ENCODE measurements at places on chromosomes 7 and 10.

GRCh38 chr10:23461557-23461956, 22.7 kb downstream of the OTUD1 start:
- DNase-seq: no peak

GRCh38 chr7:114979803-114980507, 58.1 kb downstream of the MDFIC start:
- no peak for DNase-seq

- DNase-seq: peak; percentile 58
Observed at GRCh38 chr7:96414931-96415292, 93.0 kb upstream of the SLC25A13 start.

- DNase-seq: no peak
Observed at GRCh38 chr7:43071604-43072003, 40.8 kb upstream of the HECW1 start.

DNA sequence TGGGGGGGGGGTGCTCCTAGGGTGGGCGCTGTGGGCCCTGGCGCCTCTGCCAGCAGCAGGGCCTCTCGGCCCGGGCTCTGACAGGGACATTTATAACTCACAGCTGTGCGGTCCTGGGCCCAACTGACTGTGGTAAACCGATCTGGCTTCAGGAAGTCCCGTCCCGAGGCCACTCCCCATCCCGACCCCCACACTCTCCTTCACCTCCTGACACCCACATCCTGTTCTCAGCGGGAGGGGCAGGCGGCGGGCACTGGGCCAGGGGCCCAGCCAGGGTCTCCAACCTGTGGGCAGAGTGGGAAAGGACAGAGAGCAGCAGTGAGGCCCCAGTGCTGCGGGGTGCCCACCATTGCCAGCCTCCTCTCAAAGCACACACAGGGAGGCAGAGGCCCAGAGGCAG, 69.1 kb downstream of the ZMIZ1 start:
- no peak for DNase-seq

DNA sequence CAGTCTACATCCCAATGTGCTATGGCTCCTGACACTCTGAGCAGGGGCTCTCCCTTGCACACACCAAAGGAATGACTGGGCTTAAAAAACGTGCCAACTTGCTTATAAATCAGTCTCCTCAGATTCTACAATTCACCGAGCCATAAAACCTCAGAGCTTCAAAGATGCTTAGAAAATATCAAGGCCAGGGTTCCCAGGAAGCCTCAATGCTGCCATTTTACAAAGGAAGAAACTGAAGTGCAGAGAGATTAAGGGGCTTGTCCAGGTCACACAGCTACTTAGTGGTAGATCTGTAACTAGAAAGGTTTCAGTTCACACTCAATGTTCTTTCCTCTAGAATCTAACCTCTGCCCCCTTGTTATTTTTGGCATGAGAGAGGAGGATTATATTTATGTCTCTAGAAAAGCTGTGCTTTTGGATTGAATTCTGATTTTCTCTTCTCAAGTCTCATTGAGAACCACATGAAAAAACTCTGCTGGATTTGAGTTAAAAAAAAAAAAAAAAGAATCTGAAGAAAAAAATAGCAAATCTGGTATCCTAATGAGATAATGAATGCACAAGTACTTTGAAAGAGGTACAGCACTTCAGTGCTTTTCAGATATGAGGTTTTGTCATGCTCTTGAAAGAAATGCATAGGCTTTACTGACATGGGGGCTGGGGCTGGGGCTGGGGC, 22.3 kb upstream of the TSPAN33 start:
- DNase-seq: no peak

GRCh38 chr7:87658553-87658952, 30.4 kb downstream of the RUNDC3B start:
- DNase-seq: no peak

GRCh38 chr7:41098846-41099245, 604.0 kb downstream of the INHBA start:
- DNase-seq: no peak

GRCh38 chr7:40077849-40078248, 56.6 kb downstream of the MPLKIP start:
- no peak for DNase-seq

DNA sequence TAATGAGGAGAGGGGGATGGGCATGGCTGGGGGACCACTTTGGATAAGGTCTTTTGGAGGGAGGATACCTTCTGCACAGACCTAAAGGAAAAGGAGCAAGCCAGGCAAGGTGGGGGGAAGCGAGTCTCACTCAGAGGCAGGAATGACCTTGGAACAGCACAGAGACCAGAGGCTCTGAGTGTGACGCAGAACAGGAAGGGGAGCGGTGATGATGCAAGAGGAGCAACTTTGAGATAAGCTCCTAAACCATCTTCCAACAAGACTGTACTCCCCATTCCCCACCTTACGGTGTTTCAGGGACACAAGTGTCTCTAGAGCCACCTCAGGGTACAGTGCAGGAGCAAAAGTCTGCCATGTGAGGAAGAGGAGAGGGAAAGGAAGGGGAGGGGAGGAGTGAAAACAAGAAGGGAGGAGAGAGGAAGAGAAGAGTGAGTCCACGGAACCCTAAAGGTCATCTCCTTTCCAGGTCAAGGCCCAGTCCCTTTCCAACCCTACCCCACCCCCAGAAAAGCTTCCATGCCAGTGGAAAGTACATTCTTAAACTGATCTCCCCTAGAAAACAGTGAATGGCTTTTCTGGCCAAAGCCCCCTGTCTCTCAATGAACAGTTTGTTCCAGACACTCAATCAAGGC, 54.1 kb downstream of the JAZF1 start:
- no peak for DNase-seq

- no peak for DNase-seq
Observed at GRCh38 chr7:22452960-22453558, 46.9 kb downstream of the STEAP1B start.

DNA sequence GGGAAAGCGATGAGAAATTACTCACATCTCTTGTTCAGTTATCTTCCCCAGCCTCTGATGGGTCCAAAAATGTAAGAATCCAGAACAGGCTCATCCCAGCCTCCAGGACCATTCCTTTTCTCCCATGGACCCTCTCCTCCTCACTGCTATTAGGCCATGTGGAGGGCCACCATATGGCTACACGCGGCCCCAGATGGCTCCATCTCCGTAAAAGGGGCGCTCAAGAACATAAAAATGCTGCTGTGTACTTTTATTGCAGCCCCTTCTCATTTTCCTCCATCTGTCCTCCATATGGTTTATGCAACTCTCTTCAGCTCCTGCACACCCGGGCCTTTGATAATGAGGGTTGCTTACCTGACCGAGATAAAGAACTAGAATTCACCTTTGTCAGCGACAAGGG, 166.2 kb downstream of the RAPGEF5 start:
- DNase-seq: no peak
